Kidney capillary endothelial cell (primary cell): ENCODE measurements at places on chromosomes 6 and 20.
A peak's percentile ranks its signal among the peaks of the same experiment; 100 is the strongest.

DNA sequence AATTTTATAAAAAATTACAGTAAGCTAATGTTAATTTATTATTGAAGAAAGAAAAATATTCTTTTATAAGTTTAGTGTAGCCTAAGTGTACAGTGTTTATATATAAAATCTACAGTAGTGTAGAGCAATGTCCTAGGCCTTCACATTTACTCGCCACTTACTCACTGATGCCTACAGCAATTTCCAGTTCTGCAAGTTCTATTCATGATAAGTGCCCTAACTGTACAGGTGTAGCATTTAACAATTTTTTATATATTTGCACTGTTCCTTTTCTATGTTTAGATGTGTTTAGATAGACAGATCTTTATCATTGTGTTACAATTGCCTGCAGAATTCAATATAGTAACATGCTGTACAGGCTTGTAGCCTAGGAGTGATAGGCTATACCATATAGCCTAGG, 80.1 kb upstream of the HDAC2 start:
- DNase-seq = no peak

GRCh38 chr20:54133434-54134427, 40.1 kb downstream of the CYP24A1 start:
- peak; percentile 51 for DNase-seq

DNA sequence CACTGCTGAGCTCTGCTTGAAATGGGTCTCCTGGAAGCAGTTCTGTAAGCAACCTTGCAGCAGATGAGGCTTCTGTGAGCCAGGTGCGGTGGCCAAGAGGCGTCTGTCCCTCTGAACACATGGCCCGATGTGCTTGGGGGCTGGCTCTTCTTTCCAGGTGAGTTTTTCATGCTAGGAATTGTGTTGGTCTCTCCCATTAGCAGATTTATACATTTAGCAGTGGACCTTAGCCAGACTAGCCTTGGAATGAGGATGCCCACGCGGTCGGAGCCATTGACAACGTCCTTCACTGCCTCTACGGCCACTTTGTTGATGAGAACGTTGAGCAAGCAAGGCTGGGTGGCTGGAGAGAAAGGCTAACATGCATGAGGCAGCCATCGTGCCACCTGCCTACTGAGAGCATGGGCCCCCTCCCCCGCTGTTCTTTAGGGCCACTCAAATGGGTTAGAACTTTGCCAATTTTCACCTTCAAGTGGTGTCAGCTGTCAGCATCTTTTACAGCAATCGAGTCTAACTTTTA, 33.5 kb downstream of the ERMARD start:
- no peak for DNase-seq

DNA sequence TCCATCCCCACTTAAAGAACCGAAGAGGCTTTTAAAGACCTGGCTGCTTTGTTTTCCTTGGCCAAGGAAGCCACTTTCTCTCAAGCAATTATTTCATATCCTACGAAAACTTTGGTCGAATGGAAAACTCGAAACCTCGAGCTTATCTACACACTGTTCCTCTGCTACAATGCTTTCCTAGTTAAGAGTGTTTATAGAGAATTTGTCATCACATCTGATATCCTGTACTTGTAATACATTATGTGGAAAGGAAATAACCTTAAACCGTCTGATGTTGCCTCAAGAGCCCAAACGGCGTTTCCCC, 28.1 kb downstream of the TFAP2B start:
- DNase-seq = no peak

GRCh38 chr20:25195962-25196785, 662 bp downstream of the ENTPD6 start:
- DNase-seq = no peak
